Progenitor cell of endocrine pancreas (in vitro differentiated cells): ENCODE measurements at places on chromosomes 12 and 14.

DNA sequence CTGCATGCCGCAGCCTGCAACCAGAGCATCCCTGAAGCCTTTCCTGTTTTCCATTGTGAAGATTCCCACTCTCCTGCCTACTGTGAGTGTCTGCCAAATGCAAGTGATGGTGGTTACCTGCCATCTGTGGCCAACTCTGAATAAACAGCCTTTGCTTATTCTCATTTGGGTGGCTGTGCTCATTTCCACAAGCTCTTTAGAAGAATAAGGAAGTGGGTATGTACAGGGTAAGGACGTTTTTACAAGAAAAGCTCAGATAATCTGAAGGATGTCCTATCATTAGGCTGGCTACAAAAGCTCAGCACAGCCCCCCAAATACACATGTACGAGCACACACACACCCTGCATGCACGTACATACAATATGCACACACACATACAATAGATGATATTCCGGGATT, 7.3 kb upstream of the RNASE1 start:
- DNase-seq, result no peak
- no peak overlapping the region for H3K4me3 ChIP-seq
- H3K4me1 ChIP-seq, result peaks cover 40% of the 10 kb centered on the region
- peaks cover 18% of the 10 kb centered on the region for H3K27me3 ChIP-seq

DNA sequence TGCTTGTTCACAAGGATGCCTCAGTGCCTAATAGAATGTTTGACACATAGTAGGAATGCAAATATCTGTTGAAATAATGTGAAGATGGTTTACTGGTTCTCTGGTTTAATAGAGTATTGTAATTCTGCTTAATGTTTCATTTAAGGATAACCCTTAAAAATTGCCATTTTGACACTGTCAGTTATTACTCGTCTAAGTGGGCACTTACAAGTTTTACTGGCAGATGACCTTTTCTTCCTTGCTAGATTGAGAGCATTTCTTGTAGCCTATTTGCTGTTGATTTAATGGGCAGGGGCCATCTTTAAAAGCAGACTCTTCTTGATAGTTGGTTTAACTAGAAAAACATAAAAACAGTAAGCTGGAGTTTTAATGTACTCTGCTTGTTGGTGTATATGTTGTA, 1.9 kb downstream of the TMEM263 start:
- H3K27me3 ChIP-seq, result peaks cover 4% of the 10 kb centered on the region
- peak overlapping the region; percentile 98 for H3K27ac ChIP-seq
- no peaks in the 10 kb centered on the region for H3K36me3 ChIP-seq
- H3K4me3 ChIP-seq, result peak overlapping the region; percentile 93
- H3K4me1 ChIP-seq, result peaks cover 14% of the 10 kb centered on the region

DNA sequence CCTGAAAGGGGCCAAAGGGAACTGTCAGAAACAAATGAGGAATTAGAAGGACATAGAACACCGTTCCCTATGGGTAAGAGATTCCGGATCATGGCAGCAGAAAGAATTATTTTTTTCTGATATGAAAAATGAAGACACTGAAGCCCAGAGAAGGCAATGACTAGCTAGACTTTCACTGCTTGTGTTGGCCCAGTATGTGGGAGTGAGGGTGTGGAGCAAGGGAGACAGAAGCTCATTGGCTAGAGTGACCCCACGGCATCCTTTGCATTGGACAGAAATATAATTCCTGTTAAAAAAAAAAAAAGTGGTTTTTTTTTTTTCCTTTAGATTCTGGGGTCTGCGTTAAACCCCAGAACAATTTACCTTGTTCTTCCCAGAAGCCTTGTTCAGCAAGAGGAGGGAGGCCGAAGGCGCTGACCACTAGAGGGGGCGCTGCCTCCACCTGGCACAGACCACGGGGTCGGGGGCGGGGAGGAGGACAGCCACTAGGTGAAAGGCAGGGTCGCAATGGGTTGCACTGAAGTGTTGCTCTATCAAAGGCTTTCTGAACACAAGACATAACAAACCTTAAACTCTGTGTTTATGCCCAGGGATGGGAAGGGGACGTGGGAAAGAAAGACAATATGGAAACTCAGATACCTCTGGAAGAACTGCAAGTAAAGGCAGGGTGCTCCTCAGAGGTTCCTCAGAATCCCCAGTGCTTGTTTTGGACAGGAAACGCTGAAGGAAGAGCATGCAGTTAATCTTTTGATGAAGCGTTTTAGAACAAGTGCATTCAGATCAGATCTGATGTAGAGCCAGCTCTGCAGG, 156.8 kb downstream of the KCNA5 start:
- H3K27me3 ChIP-seq, result peaks cover 71% of the 10 kb centered on the region
- peak; percentile 88 for DNase-seq
- H3K36me3 ChIP-seq, result no peaks in the 10 kb centered on the region
- H3K27ac ChIP-seq, result no peak overlapping the region
- H3K4me1 ChIP-seq, result peaks cover 27% of the 10 kb centered on the region
- peak overlapping the region; percentile 8 for H3K4me3 ChIP-seq

GRCh38 chr12:2145433-2145998, 92.7 kb downstream of the CACNA1C start:
- DNase-seq, result no peak
- H3K27me3 ChIP-seq, result peaks cover 11% of the 10 kb centered on the region
- H3K36me3 ChIP-seq, result no peaks in the 10 kb centered on the region
- H3K4me3 ChIP-seq, result no peak overlapping the region
- no peak overlapping the region for H3K27ac ChIP-seq

DNA sequence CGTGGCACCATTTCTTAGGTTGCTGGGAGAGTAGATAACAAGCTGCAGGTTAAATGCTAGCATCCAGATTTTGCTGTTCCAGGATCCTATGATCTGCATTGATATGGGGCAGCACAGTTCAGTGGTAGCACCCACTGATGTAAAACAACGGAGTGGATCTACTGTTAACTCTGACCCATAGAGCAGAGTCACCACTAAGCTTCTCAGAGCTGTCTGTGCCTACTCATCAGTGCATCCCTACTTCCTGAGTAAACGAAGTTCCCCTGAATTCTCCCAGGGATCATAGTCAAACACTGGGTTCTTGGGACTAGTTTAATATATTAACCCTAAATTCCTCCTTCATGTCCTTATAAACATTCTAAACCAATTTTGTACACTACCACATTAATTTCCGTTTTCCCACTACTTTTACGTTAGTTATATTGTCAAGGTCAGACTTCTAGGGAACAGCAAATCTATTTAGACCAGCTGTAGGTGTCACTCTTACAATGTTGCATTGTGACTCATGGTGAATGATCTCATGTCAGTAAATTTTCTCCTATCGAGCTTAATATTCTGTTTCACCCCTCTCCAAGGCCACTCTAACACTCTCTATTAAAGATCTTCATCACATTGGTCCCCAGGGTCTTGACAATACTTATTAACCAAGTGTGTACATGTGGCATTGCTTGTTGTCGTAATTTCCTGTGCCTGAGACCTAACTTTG, 10.3 kb downstream of the RERGL start:
- H3K36me3 ChIP-seq, result no peaks in the 10 kb centered on the region
- no peak overlapping the region for H3K4me3 ChIP-seq
- H3K27ac ChIP-seq, result no peak overlapping the region
- H3K27me3 ChIP-seq, result no peaks in the 10 kb centered on the region

DNA sequence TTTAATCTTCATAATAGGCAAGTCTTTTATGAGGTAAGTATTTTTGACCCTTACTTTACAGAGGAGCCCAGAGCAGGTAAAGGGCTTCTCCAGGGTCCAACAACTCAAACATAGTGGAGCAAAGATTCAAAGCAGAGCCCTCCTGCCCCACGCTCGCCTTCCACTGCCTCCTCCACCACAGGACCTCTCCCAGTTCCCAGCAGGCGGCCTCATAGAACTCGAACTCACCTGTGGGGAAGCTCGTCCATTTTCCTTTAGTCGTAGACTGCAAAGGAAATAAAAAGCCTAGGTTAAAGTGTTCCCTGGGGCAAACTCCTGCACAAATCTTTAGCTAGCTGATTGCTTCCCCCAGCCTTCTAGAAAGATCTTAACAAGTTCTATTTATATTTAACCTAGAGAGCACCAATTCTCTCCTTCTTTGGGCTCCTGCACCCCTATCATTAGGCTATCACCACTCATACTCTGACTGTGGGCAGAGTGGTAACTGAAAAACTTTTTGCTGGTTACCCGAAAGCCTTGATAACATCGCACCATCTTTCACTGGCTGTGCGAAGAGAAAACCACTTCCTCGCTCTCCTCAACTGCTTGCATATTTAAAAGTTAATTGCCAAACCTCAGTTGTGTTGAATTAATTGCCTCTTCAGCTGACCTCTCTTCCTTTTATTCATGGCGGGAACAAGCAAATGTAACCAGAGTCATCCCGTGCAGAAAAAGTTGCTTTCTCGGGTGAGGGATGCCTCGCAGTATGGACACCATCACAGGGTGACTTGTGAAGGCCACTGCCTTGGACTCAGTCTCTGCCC, 299.6 kb downstream of the DPF3 start:
- H3K27me3 ChIP-seq, result peaks cover 9% of the 10 kb centered on the region
- no peaks in the 10 kb centered on the region for H3K4me1 ChIP-seq
- DNase-seq, result no peak
- H3K4me3 ChIP-seq, result no peak overlapping the region
- H3K27ac ChIP-seq, result peak overlapping the region; percentile 78

- H3K27ac ChIP-seq, result no peak overlapping the region
- no peak overlapping the region for H3K4me3 ChIP-seq
- H3K4me1 ChIP-seq, result peaks cover 10% of the 10 kb centered on the region
- no peaks in the 10 kb centered on the region for H3K27me3 ChIP-seq
- no peaks in the 10 kb centered on the region for H3K36me3 ChIP-seq
Measured at GRCh38 chr14:88995437-88996198, 171.2 kb downstream of the TTC8 start.

- DNase-seq, result no peak
- H3K4me3 ChIP-seq, result no peak overlapping the region
- peaks cover 20% of the 10 kb centered on the region for H3K4me1 ChIP-seq
- no peaks in the 10 kb centered on the region for H3K27me3 ChIP-seq
Measured at GRCh38 chr12:45327823-45328383, 112.0 kb downstream of the ANO6 start.

- H3K27ac ChIP-seq, result no peak overlapping the region
- no peaks in the 10 kb centered on the region for H3K36me3 ChIP-seq
- no peaks in the 10 kb centered on the region for H3K27me3 ChIP-seq
- peaks cover 8% of the 10 kb centered on the region for H3K4me1 ChIP-seq
- no peak for DNase-seq
Measured at GRCh38 chr12:101238800-101239329, 28.8 kb upstream of the SLC5A8 start.

DNA sequence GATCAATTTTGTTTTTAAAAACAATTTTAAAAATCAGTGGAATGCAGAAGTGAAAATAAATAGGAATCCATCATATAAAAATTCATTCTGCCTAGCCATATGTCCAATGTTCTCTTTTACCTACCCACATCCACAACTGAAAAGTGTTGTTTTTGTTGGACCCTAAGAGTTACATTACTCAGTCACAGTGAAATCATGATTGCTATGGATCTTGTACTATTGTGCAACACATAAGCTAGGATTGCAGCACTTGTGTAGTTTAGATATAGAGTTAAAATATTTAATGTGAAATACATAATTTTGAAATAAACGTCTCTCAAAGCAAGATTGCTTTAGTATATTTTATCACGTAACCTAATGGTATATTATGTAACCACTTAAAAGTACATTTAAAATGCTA, 213.3 kb upstream of the CLEC14A start:
- no peaks in the 10 kb centered on the region for H3K27me3 ChIP-seq
- H3K27ac ChIP-seq, result no peak overlapping the region
- H3K4me1 ChIP-seq, result no peaks in the 10 kb centered on the region
- no peak overlapping the region for H3K4me3 ChIP-seq
- no peaks in the 10 kb centered on the region for H3K36me3 ChIP-seq
- DNase-seq, result no peak

DNA sequence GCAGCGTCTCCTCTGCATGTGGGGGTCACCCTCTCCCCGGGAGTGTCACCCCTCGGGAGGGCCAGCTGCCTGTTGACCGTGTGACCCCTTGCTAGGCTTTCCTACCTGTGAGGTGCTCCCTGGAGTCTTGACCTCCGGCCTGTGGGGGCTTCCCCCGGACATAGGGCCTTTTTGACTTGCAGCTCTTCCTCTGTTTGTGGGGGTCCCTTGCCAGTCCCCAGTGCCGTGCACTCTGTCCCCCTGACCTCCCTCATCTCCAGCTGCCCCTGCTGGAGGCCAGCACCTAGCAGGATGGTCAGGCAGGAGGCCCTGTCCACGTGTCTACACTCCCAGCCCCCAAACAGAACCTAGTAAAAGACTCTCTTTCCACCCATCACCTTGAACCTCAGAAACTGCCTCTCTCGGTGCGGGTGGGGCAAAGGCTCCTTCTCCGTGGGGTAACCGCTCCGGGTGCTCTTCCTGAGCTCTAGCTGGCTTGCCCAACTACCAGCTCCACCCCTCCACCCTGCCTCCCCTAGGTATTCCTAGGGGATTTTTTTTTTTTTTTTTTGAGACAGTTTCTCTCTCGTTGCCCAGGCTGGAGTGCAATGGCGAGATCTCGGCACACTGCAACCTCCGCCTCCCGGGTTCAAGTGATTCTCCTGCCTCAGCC, 810 bp downstream of the AACS start:
- peak overlapping the region; percentile 81 for H3K4me3 ChIP-seq
- H3K4me1 ChIP-seq, result peaks cover 9% of the 10 kb centered on the region
- peaks cover 1% of the 10 kb centered on the region for H3K36me3 ChIP-seq

GRCh38 chr12:98595243-98595988, 1.9 kb downstream of the SLC25A3 start:
- peak overlapping the region; percentile 96 for H3K4me3 ChIP-seq
- H3K27ac ChIP-seq, result peak overlapping the region; percentile 100
- H3K4me1 ChIP-seq, result peaks cover 18% of the 10 kb centered on the region
- H3K36me3 ChIP-seq, result peaks cover 13% of the 10 kb centered on the region
- DNase-seq, result no peak
- H3K27me3 ChIP-seq, result no peaks in the 10 kb centered on the region

DNA sequence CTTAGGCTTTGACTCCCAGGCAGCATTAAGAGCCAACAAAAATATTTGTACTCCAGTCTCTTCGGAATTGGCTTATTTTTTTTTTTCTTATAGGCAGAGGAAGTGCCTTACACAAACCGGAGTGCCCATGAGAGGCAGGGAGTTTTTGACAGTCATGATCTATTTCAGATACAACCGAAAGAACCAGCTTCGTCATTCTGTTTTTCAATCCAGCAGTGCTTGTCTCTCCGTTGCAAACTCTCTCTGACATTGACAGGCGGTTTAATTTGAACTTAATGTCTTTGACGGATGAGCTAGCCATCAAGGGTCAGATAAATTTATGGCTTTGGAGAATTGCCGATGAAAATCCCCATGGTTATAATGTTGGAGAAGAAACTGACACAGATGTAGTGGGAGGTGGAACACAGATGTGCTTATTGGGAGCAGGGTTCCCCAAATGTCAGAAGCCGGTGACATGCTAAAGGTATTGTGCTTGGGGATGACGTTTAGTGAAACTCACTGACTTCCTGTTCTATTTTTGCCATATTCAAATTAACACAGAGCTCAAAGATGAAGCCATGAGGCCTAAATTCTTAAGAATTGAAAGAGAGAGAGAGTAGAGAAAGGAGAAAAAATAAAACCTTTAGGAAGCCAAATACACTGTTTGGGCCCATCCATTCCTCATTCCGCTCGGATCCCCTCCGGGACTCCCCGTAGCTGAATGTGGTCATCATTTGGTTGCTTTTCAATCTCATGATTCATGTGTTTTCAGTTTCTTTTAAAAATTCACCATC, 59.7 kb downstream of the PLXNC1 start:
- peaks cover 6% of the 10 kb centered on the region for H3K36me3 ChIP-seq
- peaks cover 7% of the 10 kb centered on the region for H3K4me1 ChIP-seq
- no peaks in the 10 kb centered on the region for H3K27me3 ChIP-seq
- no peak overlapping the region for H3K27ac ChIP-seq
- H3K4me3 ChIP-seq, result no peak overlapping the region
